ENCODE measurements at places on chromosomes 3 and 15.

DNA sequence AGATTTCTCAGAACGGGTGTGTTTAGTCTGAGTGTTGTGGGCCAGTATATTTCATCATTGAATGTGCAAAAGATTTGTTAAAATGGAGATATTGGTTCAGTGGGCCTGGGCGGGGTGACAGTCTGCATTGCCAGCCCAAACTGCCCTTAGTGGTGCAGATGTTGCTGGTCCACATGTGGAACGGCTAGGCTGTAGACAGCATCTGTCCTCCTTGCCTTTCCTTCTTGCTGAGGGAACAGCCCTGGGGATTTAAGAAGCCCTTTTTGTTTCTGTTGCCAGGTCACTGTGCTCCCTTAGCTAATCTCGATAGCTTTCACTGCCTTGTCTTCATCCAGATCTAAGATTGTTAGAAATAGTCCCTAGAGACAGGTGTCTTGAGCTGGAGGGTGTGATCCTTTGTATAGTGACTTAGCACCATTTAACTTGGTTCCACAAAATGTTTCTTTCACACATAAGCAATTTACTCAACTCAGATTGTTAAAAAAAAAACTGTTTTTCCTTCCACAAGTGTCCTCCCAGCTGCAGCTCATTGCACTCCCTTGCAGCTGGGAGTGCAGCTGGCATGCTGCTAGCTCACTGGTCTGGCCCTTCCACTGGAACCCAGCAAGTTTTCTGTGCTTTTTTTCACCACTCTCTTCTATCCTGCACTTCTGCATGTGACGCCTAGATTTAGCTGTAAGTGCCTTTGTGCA lies 37.5 kb downstream of the GAP43 start:
- no peak for DNase-seq

DNA sequence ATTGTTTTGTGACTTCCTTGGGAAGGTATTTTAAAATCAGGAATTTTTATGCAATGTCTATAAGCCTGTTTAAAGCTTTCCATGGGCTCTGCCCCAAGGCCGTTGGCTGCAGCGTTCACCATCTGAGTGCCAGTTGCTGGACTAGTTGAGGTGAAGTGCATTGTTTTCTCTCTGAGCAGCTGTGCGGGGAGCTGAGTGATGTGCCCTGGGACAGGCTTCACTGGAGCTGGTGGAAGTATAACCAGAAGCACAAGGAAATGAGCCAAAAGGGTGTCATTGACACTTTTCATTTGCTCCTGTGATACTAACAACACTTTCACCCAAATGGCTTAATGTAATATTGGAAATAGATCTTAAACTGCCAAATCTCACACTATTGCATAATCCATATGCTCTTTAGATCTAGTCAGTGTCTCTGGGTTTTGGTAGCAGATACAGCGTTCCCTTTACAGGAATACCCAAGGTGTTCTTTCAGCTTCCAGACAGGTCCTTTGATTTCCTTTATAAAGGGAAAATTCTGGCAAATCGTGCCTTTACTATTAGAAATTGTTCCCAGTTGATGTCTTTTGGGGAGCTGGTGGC lies 29.2 kb downstream of the APH1B start:
- no peak for DNase-seq

DNA sequence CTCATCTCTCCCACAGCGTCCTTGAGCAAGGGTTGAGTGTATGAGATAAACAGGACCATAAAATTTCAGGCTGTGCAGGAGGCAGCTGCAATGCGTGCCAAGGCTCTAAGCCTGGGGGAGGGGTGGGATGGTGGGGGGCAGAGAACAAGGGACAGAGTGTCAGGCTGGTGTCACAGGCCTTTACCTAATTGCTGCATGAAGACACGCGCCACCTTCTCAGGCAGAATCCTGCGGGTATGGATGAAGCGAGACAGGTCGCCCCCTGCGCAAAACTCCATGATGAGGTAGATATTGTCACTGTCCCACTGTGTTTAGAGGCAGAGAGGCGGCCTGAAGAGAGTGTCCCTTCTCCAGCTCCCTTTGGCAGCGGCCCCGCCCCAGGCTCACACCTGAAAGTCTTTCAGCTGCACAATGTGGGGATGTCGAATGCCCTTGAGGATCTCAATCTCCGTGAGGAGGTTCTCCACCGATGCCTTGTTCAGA lies 1.0 kb downstream of the ULK3 start:
- DNase-seq = no peak

GRCh38 chr3:143712522-143712921 lies 135.7 kb downstream of the SLC9A9 start:
- no peak for DNase-seq

DNA sequence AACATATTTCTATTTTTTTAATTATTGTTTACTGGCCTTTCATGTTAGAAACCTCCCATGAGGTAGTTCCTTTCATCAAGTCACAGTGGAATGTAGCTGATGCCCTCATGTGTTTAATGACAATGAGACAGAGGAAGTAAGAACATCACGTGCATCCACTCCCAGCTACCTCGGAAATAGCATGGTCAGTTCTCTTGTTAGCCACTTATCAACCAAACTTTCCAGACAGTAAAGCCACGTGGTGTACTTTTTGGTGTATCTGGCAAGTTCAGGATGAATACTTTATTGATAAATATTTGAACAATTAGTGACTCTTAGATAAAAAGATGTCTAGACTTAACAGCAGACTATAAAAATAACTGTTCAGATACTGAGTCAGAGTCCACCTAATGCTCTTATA lies 781.7 kb downstream of the MECOM start:
- no peak for DNase-seq

GRCh38 chr3:13681931-13682330 lies 133.0 kb downstream of the FBLN2 start:
- no peak for DNase-seq

Data from 8988T (cell line).